ENCODE measurements at places on chromosomes 4 and X.

DNA sequence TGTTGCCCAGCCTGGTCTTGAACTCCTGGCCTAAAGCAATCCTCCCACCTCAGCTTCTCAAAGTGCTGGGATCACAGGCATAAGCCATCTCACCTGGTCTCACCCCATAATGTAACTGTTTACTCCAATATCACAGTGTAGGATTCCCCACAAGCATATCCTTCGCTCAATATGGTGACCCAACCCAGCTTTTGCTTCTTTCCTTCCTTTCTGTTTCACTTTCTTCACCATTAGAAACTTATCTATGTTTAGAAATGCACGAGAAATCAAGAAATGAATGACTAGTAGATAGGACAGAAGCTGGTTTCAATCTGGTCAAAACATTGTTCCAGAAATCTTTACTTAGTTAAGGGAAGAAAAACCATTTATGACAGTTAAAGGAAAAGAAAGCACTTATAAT, 18.9 kb downstream of the TSPAN5 start:
- no peak for DNase-seq

DNA sequence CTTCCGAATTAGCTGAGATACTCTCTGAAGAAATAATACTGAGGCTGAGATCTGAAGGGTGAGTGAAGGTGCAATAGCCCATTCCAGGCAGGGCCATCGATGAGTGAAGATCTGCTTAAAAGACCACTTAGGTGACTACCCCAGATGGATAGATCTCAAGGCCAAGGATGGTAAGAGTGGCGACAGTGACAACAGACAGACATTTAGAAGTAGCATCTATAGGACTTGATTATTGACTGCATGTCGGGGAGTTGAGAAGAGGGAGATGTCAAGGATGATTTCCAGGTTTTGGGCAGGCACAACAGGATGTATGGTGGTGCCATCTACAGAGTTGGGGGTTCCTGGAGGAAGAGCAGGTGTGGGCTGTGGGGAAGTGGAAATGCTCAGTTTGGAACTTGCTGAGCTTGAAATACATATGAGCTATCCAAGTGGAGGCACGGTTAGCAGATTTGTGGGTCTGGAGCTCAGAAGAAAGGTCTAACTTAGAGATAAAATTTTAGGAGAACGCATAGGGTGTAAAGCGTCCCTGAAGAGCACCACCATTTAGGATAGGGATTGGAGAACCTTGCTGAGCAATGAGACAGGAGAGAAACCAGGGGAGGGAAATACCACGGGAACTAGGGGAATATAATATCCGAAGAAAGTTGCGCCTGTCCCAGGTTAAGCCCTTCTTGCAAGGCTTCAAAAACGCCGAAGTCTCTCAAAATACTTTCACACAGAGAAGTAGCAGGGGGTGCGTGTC, 688 bp downstream of the UFSP2 start:
- no peak for DNase-seq

DNA sequence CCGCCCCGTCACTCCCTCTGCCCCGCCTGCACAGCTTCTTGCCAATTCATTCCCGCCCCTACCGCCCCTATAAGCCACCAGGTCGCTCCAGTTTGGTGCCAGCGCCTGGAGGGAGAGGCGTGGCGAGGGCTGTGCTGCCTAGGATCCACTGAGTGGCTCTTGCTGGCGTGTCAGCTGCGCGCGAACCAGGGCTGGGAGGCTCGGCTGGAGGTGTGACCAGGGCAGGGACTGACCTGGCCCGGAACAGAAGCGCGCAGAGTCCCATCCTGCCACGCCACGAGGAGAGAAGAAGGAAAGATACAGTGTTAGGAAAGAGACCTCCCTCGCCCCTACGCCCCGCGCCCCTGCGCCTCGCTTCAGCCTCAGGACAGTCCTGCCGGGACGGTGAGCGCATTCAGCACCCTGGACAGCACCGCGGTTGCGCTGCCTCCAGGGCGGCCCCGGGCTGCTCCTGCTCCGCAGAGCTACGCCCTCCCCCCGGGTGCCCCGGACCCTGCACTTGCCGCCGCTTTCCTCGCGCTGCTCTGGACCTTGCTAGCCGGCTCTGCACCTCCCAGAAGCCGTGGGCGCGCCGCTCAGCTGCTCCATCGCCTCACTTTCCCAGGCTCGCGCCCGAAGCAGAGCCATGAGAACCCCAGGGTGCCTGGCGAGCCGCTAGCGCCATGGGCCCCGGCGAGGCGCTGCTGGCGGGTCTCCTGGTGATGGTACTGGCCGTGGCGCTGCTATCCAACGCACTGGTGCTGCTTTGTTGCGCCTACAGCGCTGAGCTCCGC, at the start of gene GPR78:
Gene GPR78 (plus strand): TSS at position 72 of the 773 bp plus-strand sequence. CDS start 591 bp downstream, at position 663.
- DNase-seq: peak; percentile 32

GRCh38 chrX:147953976-147954375, 27.2 kb upstream of the FMR1NB start:
- DNase-seq: no peak

- DNase-seq: no peak
Observed at GRCh38 chr4:4521136-4521535, 20.7 kb downstream of the STX18 start.

DNA sequence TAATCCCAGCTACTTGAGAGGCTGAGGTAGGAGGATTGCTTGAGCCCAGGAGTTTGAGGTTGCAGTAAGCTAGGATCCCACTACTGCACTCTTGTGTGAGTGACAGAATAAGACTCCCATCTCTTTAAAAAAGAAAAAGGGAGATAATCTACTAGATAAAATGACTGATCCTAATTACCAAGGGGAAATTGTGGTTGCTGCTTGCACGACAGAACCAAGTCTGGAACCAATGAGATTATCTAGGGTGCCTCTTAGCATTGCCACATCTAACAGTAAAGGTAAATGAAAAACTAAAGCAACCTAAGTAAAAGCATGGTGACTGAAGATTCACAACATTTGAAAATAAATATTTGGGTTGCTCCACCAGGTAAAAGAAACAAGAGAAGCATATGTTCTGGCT, 185.1 kb downstream of the PDHA2 start:
- no peak for DNase-seq

GRCh38 chrX:15769300-15769954, 20.9 kb upstream of the ZRSR2 start:
- DNase-seq: no peak

DNA sequence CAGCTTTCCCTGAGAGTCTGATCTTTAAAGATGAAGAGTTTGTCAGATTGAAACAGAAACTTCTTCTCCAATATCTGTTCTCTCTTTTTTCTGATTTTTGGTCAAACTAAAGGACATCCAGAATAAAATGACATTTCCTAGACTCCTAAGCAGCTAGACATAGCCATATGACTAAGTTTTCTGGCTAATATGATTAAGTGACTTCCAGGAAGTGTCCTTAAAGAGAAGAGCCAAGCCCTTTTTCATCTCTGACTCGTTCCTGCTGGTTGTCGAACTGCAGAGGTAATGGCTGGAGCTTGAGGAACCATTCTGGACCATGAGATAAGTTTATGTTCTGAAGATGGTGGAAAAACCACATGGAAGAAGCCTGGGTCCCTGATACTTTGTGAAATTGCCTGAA, 546.0 kb downstream of the BCOR start:
- no peak for DNase-seq

- DNase-seq: no peak
Observed at GRCh38 chrX:110421500-110422455, 63.1 kb downstream of the RTL9 start.

Data from activated T-cell treated with anti-CD3 and anti-CD28 coated beads for 48 hours (primary cell).